ENCODE measurements at places on chromosomes 1 and 21.

GRCh38 chr1:55641947-55642346 lies 426.8 kb upstream of the USP24 start:
- no peak for DNase-seq

DNA sequence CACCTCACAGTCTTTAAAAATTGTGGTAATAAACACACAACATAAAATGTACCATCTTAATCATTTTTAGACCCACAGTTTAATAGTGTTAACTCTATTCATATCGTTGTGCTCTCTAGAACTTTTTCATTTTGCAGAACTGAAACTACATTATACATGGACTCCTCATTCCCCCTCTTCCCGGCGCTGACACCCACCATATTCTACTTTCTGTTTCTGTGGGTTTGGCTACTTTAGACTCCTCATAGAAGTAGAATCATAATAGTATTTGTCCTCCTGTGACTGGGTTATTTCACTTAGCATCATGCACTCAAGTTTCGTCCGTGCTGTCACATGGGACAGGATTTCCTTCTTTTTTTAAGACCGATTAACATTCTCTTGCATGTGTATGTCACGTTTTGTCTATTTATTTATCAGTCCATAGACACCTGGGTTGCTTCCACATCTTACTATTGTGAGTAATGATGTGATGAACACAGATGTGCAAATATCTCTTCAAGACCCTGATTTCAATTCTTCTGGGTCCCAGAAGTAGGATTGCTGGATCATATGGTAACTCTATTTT lies 62.9 kb upstream of the TMPRSS2 start:
- DNase-seq, result peak; percentile 81

DNA sequence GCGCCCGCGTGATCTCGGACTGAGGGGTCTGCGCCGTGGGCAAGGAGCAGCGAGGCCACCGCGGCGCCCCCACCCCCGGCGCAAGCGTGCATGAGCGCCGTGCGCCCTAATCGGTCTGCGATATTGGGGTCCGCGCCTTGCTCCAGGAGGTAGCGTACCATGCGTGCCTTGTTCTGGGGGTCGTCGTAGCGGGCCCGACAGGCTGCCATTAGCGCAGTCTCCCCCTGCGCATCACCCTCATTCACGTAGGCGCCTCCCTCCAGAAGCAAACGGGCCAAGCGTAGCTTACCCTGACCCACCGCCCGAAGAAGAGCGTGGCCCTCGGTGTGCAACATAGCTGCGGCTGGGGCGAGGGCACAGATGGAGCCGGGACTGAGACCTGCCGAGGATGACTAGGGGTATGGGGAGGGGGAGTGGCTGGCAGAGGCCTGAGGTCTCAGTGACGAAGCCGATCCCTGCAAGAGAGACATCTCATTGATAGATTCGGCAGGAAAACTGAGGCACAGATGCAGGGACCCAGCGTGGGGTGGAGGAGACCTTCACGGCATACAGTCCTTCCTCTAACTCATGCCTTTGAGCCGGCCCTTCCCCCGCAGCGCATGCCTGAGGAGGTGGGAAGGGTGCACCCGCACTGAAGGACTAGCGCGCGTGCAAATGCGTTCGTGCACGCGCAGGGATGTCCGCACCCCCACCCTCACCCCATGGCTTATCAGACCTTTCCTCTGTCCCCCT lies 2.8 kb downstream of the ANKRD34A start:
- peak; percentile 75 for DNase-seq

DNA sequence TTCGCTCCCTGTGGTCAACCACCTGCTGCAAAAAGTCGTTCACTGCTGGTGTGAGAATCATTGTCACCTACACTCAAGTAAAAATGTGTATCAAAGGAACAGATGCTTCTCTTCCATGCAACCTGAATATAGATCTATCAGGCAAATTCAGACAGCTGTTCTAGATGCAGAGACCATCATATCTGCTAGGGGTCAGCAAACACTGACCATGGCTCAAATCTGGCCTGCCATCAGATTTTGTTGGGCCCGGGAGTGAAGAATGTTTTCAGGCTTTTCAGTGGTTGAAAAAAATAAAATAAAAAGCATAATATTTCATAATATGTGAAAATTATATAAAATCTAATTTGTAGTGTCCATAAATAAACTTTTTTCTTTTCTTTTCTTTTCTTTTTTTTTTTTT lies 199.6 kb downstream of the RGS7 start:
- no peak for DNase-seq

DNA sequence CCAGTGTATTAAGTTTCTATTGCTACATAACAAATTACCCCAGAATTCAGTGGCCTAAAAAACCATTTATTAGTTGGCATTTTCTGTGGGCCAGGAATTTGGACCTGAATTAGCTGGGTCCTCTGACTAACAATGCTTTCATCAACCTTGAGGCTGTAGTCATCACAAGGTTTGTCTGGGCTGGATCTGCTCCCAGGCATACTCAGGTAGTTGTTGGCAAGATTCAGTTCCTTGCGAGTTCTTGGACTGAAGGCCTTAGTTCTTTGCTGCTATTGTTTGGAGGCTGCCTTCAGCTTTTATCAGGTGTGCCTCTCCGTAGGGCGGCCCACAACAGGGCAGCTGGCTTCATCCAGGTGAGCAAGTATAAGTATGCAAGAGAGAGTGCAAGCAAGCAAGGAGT lies 31.4 kb upstream of the DEPDC1 start:
- DNase-seq, result no peak

DNA sequence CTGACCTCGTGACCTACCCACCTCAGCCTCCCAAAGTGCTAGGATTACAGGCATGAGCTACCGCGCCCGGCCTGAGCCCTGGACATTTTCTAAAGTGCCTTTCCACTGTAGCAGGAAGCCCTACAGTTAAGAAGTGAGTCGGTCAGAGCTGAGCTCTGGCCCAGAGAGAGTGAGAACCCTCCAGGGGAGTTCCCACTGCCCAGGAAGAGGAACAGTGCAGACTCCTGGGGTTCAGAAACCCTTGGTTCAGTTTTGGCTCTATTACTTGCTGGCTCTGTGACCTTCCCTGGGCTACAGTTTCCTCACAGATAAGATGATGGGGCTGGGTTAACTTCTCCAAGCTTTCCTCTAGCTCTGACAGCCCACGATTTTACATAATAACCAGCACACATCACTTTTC lies 20.9 kb downstream of the SLC9A1 start:
- DNase-seq, result no peak

DNA sequence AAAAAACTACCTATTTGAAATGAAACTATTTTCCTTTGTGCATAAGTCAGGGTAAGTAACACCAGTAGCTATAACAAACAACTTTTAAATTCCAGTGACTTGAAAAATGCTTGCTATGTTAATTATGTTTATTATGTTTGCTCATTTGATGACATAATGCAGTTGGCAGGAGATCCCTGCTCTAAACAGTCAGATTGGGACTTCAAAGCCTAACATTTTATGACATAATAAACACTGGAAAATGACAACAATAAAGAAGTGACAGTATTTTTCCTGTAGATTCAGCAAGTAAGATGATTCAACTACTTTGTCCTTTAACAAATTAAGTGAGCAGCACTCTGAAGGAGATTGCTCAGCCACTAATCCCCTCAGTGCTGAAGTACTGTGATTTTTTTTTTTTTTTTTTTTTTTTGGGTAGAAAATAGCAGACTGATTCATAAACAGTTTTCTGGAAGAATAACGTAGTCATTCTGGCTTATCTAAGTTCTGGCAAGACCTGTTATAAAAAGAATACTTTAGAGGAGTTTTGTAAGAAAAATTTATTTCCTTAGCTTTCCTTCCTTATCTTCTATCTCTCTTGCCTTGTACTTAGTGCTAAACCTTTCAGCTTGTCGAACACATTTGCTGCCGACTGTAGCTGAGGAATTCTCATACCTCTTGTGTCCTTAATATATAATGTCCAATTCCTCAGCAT lies 207.2 kb downstream of the PTGER3 start:
- DNase-seq, result no peak
